ENCODE measurements at places on chromosomes 6 and 20.
A peak's percentile ranks its signal among the peaks of the same experiment; 100 is the strongest.

DNA sequence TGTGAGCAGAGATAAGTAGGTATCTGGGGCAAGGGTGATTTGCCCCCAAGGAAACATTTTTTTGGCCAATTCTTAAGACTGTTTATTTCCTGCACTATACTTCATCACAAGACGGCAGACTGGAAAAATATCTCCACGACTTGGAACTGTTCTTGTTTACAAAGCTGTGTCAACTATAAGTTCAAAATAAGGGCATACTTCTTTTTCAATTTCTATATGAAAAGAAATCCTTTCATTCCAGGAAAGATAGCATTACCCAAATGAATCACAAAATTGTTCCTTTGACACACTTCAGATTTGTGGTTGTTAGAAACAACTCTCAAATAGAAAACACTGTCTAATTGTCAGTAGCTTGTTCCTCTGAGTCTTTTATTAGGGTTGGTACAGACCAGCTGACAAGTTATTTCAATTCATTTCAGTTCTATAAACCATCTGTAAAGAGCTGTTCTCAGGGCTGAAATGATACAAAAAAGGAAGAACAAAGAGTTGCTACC, 212.9 kb upstream of the PRDM1 start:
- no peak for DNase-seq

DNA sequence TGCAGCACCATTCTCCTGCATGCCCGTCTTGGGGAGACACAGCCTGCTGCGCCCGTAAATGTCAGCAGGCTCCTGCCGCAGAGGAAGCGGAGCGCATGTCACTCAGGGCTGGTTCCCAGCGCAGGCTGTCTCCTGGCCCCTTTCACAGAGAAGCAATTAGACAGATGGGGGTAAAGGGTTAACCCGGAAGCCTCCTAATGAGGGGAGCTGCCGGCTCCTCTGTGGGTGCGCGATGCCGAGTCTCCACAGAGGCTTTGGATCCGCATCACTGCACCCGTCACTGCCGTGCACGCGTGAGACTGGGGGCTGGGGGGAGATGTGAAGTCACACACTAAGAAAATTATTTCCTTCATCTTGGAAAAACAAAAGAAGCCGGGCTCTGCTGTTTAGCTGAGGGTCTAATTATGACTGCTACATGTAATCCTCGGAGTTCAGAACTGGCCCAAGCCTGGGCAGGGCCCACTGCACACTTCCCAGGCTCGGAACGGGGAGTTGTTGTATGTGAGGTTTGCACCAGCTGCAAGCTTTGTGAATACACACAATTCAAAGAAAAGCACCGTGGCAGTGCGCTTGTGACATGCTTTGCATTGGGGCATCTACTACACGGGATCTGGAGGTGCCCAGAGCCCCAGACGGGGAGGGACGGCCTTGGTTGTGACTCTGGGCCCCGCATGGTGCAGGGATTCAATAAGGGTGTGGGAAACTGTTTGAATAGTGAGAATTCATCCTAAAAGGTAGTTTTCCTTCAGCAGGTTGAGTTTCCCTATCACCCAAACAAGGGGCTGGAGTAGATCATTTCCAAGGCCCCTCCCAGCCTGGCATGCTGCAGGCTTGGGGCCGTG, 331.6 kb downstream of the TAF4 start:
- DNase-seq, result no peak

- peak; percentile 42 for DNase-seq
These were observed 2.2 kb downstream of the HSPA1B start for GRCh38 chr6:31829633-31830283.

DNA sequence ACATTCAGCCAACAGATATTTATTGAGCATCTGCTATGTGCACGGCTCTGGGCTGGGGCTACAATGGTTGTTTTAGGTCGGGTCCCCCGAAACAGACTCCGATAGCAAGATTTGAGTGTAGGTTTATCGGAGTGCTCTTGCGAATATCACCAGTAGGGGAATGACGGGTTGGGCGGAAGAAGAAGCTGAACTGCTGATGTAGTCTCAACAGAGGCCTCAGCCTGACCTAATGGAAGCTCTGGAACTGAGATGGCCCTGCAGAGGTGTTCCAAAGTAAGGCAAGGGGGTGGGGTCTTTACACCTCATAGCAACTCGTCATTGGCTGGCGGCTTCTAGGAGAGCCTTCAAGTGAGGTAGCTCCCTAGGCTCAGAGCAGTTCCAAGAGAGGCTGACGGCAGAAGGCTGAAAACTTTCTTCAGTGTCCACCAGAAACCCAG, 1.1 kb downstream of the L3MBTL1 start:
- no peak for DNase-seq

GRCh38 chr6:43703512-43704429, 16.2 kb upstream of the MRPS18A start:
- no peak for DNase-seq

DNA sequence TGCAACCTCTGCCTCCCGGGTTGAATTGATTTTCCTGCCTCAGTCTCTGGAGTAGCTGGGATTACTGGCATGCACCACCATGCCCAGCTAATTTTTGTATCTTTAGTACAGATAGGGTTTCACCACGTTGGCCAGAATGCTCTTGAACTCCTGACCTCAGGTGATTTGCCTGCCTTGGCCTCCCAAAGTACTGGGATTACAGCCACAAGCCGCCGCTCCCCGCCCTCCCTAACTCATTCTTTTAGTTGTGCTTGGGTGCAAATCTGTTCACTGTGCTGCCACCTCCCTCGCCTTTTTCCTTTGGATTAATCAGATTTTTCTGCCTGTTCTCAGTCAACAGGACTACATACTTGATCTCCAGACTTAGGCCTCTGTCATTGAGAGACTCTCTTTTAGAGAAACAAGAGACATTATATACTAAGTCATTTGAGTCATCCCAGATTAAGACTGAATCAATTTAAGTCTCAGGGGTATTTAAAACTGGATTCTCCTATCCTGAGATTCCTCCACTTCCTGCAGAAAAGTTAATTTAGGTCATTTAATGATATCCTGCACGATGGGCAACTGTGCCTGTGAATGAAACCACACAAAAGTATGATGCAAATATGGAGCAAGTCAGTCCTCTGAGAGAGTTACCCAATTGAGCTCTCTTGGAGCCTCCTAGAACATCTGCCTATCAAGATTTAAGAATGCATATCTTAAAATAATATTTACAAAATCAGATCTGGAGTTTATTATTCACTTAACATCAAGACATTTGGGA, 136.1 kb upstream of the THEMIS start:
- DNase-seq, result no peak

DNA sequence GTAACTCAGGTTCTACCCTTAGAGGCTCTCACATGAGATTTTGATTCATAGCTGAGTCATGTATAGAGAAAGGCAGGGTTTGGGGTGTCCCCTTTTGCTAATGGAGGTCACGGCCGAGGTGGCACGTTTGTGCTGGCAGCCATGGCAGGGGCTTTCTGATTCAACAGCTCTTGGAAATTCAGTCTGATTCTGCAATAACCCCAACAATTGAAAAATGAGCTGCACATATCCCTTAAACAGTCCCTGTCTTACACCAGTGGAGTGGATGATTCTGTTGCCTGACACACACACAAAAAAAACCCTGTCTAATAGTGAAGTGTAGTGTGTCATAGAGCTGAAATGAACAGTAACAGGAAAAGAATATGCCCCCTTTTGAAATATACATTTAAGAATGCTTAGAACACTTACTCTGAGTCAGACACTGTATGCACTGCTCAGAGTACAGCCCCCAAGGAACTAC, 40.4 kb upstream of the ARG1 start:
- no peak for DNase-seq

- peak; percentile 40 for DNase-seq
These were observed 756 bp upstream of the RBCK1 start for GRCh38 chr20:407133-407952.

- no peak for DNase-seq
These were observed 28.4 kb upstream of the FRMD1 start for GRCh38 chr6:168107191-168107983.

- no peak for DNase-seq
These were observed 740.5 kb downstream of the CBLN4 start for GRCh38 chr20:55264703-55265239.

- DNase-seq, result no peak
These were observed 522.2 kb upstream of the JAG1 start for GRCh38 chr20:11195899-11196558.

DNA sequence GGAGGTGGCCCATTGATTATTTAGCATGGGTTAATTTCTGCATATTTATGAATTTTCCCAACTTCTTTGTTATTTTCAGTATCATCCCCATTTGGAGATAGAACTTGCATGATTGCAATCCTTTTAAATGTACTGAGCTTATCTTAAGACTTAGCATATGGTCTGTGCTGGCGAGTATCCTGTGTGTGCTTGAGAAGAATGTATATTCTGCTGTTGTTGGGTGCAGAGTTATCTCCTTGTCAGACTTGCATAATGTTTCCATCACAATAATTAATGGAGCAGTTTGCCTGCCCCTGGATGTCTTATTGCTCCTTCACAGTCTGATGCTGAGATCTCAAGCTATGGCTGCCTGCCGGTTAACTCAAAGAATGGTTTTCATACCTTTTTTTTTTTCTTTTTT, 112.6 kb downstream of the CDYL start:
- DNase-seq, result peak; percentile 26

DNA sequence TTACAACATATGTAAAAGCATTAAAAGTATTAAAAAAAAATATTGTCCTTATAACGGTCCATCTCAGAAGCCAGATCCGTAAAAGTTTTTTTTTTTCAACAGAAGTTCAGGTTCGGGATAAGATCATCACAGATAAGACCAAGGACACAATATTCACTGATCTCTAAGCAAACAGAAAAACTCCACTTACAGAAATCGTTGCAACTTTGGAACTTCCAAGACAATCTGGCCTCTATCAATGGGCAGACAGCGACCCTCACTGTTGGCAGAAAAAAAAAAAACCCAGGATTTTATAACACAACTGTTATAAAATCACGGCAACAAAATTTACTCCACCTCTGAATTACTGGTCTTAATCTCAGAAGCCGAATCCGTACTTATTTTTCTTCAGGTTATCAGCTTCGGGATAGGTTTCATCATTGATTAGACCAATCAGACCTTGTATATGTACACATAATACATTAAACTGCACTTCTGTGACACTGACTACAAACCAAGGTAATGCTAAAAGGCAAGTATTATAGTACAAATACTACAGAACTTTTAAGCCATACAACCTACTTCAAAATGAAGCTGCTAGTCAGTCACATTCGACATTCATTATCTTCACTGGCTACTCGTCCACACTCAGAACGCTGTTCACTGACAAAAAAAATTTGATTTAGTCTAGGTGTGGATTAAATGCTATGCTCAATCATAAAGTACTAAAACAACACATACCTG, 34.7 kb upstream of the SYNCRIP start:
- DNase-seq, result no peak

DNA sequence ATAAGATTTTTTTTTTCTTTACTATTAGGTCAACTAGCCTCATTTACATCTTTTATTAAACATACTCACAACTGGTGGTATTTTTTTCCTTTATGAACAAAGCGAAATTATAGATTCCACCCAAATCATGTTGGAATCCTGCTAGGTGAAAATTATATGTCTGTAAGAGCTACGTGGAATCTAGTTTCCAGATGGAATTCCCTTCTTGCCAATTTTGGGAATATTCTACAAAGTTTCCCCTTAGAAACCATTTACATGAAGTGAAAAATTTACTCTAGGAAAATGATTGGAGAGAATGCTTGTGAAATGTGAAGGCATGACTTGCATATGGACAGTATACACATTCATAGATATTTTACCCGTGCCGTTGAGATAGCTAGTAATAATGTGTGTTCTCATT, 1111.3 kb downstream of the KIF16B start:
- DNase-seq, result no peak

DNA sequence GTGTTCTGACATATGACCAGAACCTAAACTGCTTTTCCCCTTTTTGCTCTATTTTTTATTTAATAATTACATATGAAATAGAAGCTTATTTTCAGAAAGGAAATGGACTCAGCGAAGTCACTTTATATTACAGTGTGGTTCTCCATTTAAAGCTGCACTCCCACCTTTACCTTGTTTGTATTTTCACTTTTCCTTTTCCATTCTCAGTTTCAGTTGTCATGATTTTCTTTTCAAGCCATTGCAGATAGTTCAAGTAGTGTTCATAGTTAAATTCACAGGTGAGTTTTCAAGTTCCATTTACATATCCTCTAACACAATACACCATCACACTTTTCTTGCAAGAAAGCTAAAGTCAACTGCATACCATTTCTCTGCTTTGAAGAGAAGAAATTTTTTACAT, 400.2 kb downstream of the HACE1 start:
- no peak for DNase-seq

GRCh38 chr6:18053555-18054445, 66.4 kb upstream of the KIF13A start:
- DNase-seq, result no peak

- no peak for DNase-seq
These were observed 138.6 kb downstream of the DLL1 start for GRCh38 chr6:170152124-170152926.

DNA sequence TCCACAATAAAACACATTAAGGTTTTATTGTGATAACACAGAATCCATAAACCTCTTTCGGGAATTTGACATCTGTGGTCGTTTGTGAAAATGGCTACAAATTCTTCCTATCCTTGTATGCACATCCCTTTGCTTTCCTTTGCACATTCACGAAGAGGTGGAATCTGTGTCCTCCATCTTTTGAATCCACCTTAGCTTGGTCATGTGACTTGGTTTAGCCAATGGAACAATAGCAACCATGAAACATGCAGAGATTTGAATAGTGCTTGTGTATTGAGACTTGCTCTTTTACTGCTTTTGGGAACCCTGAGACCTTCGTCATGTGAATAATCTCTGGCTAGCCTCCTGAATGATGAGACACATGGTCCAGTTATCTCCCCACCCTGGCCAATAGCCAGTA, 49.7 kb upstream of the NOP56 start:
- no peak for DNase-seq

DNA sequence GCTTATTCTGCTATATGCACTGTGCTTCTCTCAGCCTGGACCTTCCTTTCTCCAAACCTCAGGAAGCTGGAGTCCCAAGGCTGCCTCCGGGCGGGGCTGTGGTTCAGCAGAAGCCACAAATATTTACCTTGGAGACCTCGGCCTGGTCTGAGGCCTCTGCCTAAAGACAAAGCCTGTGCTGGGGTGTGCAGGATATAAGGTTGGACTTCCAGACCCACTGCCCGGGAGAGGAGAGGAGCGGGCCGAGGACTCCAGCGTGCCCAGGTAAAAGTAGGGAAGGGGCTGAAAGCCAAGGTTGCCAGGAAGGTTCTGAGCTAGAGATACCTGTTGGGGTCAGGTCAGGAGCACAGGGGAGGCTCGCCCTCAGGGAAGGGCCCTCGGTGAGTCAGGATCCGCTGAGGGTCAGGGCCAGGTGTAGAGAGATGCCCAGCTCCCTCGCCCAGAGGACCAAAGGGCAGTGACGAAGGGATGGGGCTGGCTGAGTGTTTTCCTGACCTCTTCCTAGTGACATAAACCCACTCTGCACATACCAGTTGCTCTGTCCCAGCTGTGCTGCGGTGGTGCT, at the start of gene BPIFB1:
TSS of gene BPIFB1 (plus strand) at position 224 of the 565 bp plus-strand sequence. CDS start 2,860 bp downstream, outside the sequence.
- DNase-seq, result no peak
